ENCODE measurements at places on chromosomes 7 and 10.

DNA sequence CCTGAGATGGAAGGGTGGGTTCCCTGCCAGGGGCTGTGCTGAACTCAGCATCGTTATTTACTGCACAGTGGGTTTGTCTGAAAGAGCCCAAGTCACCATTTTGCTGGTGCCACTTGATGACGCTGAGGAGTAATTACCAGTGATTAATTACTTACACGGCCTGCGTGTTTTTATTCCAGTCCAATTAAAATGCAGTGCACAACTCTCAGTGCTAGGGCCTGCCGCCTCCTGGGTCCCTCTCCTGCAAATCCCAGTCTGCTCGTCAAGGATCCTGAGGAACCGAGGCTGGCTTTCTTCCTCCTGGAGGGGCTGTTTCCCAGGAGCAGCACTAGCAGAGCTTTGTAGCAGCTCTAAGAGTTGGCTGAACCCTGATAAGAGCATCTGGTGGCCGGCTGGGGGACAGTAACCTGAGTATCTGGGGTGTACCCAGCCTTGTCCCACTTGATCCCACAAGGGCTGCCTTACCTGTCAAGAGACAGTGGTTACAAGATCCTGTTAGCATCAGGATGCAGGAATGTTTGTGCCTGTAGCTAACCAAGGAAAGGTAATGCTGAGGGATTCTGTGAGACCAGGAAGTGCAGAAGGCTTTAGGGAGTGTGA is 45.1 kb upstream of the LRRC4 start:
- no peak for DNase-seq

DNA sequence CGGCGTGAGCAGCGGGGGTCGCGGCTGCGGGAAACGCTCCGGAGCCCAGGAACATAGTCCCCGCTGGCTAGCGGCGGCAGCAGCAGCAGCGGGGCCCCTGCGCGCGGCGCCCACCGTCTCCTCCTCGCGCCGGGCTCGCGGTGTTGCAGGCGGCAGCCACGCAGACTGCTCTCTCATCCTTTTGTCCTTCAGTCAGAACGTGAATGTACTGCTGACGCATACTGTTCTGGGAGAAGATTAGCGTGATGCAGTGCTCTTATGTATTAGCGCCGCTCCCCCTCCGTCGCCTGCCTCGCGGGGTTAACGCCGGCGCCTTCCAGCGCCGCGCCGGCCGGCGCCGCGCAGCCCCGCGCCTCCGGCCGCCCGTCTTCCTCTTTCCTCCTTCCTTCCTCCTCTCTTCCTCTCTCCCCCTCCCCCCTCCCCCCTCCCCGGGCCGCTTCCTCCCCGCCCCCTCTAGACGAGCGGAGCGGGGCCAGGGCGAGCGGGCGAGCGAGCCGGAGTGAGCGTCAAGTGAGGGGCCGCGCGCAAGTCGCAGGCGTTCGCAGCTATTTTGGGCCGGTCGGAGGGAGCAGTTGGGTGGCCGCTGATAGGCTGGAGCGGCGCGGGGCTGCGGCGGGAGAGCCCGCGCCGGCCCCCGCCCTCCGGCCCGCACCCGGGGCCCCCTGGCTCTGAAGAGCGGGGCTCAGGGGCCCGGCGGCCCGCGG is 816 bp upstream of the LRRC4 start:
- DNase-seq, result no peak

DNA sequence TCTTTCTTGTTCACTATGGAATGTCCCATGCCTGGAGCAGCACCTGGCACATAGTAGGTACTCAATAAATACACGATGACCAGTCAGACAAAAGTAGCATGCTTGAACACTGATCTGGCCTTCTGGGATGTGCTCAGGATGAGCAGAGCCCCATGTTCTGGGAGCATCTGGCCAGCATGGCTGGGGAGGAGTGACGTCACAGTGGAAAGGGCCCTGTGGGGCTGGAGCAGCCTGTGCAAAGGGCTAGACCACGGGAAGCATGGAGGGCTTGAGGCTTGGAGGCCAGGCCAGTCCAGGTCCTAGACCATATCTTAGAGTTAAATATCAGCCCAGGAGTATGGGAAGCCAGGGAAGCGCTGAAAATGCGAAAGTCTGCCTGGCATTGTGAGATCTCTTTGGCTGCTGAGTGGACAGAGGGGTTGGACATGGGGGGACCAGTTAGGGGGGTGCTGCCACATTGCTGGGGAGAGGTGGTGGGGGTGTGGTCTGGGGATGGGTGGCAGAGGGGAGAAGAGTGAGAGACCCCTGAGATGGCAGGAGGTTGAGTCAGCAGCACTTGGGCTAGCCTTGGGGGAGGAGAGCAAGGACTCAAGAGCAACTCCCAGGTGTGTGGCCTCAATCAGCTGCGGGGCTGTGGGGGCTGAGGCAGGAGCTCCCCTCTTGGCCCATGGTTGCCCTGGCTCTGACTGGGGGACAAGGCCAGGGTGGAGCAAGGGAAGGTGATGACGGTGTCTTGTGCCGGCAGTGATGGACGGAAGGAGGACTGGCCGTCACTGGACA is 34.9 kb downstream of the ZCCHC24 start:
- peak; percentile 70 for DNase-seq

DNA sequence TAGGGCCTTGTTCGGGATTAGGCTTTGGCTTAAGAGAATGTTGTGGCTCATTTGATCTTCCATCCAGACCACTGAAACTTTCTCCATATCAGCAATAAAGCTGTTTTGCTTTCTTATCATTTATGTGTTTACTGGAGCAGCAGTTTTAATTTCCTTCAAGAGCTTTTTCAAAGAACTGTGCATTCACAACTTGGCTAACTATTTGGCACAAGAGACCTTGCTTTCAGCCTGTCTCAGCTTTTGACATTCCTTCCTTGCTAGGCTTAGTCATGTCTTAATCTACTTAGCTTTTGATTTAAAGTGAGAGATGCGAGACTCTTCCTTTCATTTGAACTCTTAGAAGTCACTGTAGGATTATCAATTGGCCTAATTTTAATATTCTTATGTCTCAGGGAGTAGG is 19.1 kb upstream of the AKR1B1 start:
- no peak for DNase-seq

- no peak for DNase-seq
Observed at GRCh38 chr7:35889001-35889400, 88.1 kb downstream of the SEPTIN7 start.

- no peak for DNase-seq
Observed at GRCh38 chr10:103397191-103397825, 882 bp downstream of the PDCD11 start.

- no peak for DNase-seq
Observed at GRCh38 chr10:104317726-104318299, 20.5 kb downstream of the ITPRIP start.

DNA sequence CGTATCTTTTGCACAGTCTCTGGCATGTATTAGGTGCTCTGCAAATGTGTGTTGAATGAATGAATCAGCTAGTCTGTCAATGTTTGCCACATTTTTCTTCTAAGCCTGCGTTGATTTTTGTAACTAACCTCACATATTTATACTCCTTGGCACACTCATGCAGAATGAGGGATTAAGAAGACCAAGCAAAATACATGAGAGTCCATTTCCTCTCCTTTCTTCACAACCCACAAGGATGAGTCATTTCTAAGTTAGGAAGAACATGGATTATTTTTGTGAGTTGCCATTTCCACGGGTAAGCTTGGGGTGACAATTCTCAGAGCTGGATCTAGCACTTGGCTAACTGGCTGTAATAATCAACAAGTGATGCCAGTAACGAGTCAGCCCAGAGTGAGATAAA is 158.8 kb downstream of the TWIST1 start:
- DNase-seq, result no peak

- no peak for DNase-seq
Observed at GRCh38 chr10:96968682-96969423, 136.8 kb downstream of the LCOR start.

Data from chondrocyte (in vitro differentiated cells).